NCI-H748 treated with DMSO at 0.1 percent for 48 hours (cell line): ENCODE measurements at places on chromosomes 12 and 14.

DNA sequence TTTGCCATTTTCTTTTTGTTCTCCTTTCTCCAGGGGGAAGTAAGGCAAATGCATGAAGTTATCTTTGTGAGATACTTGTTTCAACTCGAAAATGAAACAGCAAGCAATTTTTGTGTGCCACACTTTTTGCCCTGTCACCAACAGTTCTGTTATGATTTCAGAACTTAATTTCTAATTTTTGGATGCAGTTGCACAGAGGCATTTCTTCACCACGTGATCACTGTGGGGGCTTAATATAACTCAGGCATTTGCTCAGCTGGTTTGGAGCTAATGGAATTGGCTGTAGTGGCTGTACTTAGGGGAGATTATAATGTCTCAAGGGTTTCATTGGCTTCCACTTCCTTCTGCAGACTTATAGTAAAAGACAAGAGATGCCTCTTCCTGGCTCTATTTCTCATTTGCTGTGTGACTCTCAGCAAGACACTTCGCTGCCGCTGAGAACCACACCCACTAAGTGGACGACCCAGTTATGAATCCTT, 452.4 kb downstream of the RAD51B start:
- no peak for DNase-seq

- DNase-seq, result no peak
Measured at GRCh38 chr14:102557434-102558226, 34.8 kb upstream of the RCOR1 start.

GRCh38 chr12:70796989-70797388, 123.5 kb downstream of the PTPRR start:
- DNase-seq, result no peak

GRCh38 chr14:92486881-92487280, 26.7 kb upstream of the RIN3 start:
- no peak for DNase-seq

DNA sequence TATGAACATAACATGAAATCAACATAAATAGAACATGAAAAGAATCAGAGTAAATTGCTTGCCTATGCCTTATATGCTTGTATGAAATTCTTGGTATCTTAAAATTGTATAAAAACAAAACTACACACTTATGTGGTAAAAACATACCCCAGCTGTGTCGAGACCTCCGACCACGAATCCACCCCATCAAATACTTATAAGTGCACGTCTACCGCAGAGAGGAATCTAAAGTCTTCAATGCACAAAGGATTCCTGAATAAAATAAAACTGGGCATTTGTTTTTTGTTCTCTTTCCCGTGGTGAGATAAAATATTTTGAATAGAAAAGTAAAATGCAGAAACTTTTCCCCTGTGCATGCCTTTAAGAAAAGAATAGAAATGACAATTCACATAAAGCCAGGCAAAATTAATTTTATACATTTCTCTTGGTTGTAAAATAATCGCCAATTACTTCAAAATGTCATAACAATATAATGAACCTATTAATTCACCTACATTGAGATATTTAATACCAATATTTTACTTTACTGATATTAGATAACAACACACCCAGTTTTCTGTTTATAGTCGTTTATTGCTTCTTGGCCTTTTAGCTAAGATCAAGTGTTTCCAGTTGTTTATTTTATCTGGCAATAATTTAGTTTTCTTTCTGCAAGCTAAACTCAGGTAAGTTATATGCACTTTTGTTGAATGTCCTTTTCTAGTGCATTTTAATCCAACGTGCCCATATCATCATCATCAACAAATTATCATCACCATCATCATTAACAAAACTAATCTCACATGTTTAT, 1.0 kb downstream of the KLRK1 start:
- no peak for DNase-seq
